ENCODE measurements at places on chromosomes 5 and 9. TPM values are rescaled to one million over a fixed set of nuclear protein-coding genes. Genes with fewer than 3 reads are reported as not detected.

DNA sequence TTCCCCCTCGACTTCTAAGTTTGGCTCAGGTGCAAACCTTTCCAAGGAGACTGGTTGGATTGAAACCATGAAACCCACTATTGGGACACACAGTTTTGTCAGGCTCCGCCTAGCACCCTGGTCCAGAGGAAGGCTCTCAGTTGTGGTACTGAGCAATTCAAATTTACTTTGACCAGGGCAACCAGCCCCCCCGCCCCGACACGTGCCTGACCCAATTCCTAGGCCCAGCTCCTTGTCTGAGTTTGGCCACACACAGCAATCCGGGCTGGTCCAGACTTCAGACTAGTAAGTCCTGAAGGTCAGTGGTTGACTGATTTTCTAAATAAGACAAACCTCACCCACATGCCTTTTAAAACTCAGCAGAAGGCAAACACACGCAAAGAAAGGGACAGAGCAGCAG, 132.7 kb downstream of the SLC12A2 start:
- no peak for DNase-seq

- DNase-seq: no peak
These were observed 1.9 kb downstream of the GCNT4 start for GRCh38 chr5:75050415-75050814.

DNA sequence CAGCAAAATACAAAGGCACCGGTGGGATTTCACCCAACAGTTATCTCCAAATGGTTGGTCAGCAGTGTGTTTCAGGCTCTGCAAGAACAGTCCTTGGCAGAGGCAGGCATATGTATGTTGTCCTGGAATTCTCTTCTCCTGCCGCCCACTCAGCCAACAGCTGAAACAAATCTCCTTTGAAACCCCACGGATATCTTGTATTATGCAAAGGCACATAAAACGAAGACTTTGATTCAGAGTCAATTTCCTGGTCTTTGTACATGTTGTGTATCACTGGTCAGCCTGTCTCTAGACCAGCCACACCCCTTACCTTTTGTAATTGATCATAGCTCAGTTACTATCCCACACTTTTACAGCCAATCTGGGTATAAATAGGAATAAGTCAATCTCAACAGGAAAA, 29.2 kb downstream of the FREM1 start:
- DNase-seq: no peak

- no peak for DNase-seq
These were observed 23.3 kb upstream of the ZDHHC12 start for GRCh38 chr9:128747241-128747640.

DNA sequence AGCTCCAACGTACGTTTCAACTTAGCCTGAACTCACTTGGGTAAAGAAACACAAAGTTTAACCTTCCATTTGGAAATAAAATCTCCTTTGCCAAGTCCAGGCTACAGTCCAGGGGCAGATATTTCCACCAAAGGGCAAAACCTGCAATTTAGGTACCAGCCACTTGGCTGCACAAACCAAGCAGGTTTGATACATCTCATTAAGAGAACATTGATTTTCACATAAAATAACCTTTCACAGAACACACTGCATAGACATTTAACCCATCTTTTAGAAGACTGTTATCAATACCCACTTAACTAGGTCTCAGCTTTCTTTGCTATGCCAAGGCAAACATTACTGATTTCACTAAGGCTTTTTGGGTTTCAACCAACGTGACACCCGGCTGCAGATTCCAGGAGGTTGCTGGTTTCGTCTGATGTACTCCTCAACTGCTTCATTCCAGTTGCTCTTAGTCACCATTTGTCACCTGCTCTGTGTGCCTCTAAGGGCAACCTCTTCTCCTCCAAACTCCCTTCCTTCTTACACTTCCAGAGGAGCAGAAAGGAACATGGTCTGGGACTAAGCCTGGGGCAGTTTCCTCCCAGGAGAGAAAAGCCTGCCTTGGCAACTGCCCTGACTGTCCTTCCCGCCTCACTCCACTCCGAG, 67.1 kb downstream of the EPB41L4B start:
- DNase-seq: no peak

DNA sequence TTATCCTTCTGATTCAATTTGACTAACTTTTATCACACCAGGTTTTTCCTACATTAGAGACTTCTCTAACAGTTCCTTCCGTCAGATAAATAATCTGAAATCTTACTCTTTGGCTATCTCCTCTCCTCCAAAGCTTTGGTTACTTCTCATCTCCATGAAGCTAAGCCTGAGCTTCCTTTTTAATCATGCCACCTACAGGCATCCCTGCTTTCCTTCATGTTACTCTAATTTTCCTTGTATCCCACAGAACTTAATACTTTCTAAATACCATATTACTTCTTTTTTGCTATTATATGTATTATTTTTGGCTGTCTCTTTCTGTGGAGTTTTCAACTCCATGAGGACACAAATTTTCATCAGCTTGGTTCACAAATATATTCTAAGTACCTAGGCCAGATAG, 49.7 kb downstream of the C9 start:
- no peak for DNase-seq

DNA sequence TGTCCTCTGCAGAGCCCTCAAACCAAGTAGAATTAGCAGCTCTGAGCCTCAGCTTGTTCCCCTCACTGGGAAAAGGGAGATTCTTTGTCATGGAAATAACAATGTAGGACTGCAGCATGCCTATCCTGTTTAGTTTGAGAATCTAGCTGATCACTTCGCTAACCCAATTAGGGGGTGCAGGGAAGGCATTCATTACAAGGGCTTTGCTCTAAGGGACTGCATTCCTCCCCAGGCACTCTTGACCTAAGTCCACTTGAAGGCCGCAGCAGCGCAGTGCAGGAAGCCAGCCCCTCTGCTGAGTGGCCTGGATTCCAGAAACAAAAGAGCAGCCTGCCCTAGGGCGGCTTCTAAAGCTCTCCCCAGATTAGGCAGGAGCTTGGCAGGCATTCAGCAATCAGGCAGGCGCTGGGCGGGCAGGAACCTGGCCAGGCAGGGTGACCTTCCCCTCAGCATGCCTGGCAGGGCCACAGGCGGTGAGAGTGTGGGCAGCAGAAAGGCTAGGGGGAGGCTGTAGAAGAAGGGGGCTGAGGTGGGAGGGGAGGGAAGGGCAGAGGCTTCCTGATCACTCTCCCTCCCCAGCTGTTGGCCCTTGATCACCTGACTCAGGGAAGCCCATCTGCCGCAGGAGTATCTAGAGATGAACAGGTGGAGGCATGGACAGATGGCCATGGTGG, 24.8 kb downstream of the CCNJL start:
- DNase-seq: peak; percentile 95

GRCh38 chr9:75895112-75895511, 4.6 kb downstream of the PCSK5 start:
- DNase-seq: no peak

DNA sequence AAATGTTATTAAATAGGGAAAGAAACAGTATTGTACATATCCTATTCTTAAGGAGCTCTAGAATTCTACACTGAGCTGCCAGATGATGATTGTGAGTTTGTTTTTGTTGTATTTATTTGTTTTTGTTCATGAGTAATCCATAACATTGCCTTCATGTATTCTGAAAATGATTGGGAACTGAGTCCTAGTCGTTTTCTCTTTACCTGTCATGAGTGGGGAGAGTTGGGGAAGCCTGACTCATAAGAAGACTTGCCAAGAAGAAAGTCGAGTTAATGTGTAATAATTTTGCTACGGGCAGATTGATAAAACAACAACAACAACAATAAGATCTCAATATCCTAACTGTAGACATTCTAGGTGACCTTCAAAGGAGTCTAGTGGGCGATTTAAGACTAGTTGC, 103.8 kb downstream of the ANKRD55 start:
- DNase-seq: no peak

KIF4B gene
- 0.07 TPM for total RNA-seq

SOX30 gene
- not detected for total RNA-seq
